Activated B cell treated with CpG ODN at 0.5 μM for 24 hours (primary cell): ENCODE measurements at places on chromosomes 7 and 10. TPM values are rescaled to one million over a fixed set of nuclear protein-coding genes. Genes with fewer than 3 reads are reported as not detected.

The ACSM6 gene
- total RNA-seq = not detected in 2 replicates

The HSPA12A gene
- total RNA-seq = 4.0 and 5.1 TPM in 2 replicates

The LOXL4 gene
- total RNA-seq = not detected in 2 replicates

The OIT3 gene
- total RNA-seq = 0.17 TPM in 1 of 2 replicates, not detected in the other

The CDC14C gene
- not detected in 2 replicates for total RNA-seq

The PLA2G12B gene
- total RNA-seq = not detected in 2 replicates

The DPCD gene
- 2.3 and 2.9 TPM in 2 replicates for total RNA-seq

DNA sequence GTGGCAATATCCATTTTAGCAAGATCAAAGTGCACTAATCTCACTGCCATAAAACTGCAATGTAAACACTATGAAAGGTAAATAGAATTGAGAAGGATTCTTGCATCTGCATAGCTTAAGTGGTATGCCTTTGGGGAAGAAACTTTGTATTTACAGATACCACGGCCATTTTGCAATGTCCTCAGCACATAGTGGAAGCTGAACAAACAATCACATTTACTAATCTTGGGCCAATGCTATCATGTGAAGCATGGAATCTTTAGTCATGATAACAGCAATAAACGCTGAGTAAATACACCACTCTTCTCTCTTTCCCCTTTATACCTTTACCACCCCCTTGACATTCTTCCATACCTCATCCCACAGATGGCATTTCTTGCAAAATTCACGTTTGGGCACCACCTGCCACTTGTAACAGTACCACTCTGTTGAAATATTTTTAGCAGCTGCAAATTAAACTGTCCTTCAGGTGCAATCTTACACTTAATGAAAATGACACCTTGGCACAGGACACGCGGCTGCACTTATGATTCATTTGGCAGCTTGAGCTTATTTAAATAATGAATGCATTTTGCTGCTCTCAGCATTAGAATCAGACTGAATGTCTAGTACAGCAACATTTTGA is 171.8 kb downstream of the SEMA3A start:
- no peaks in the 10 kb centered on the region for H3K4me1 ChIP-seq
- H3K27me3 ChIP-seq = no peaks in the 10 kb centered on the region
- H3K27ac ChIP-seq = no peak overlapping the region
- H3K4me3 ChIP-seq = no peak overlapping the region
- H3K36me3 ChIP-seq = no peaks in the 10 kb centered on the region

DNA sequence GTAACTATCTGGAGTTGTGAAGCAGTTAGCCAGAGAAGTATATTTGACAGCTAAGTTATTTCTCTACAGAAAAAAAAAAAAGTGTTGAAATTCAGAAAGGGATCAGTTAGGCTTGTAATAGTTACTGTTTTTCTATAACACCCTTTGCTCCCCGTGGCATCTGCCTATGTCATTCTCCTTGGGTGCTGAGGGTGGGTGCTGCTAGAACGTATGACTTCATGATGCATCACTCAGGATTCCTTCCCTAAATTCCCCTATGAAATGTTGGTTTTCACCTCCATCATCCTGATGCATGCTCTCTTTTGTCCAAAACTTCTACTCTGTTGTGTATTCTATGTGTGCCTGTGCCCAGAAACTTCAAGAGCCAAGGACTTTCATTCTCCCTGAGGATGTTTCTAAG is 536.4 kb downstream of the GRM8 start:
- no peaks in the 10 kb centered on the region for H3K36me3 ChIP-seq
- no peak overlapping the region for H3K4me3 ChIP-seq
- no peaks in the 10 kb centered on the region for H3K27me3 ChIP-seq
- DNase-seq = no peak
- no peak overlapping the region for H3K27ac ChIP-seq

- no peak for DNase-seq
- no peak overlapping the region for H3K4me3 ChIP-seq
- peaks cover 17% of the 10 kb centered on the region for H3K27me3 ChIP-seq
- H3K36me3 ChIP-seq = no peaks in the 10 kb centered on the region
Measured at GRCh38 chr10:97858001-97858439, 8.4 kb downstream of the GOLGA7B start.

DNA sequence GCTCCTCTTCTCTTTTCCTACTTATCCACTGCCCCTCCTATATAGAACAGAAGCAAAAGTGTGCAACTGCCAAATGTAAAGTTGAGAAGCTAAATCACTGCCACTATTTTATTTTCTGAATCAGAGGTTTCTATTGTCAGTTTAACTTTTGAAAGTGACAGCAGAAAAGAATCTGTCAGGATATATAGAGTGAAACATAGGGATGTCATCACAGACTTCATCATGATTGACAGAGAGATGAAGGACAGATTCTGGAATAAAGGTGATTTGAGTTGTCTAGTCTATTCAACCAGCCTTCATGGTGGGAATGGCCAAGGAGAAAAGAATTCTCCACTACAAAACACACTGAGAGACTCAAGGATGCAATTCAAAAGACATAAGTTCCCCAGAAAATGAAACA is 19.9 kb downstream of the NEUROD6 start:
- no peak for DNase-seq
- H3K4me1 ChIP-seq = no peaks in the 10 kb centered on the region
- H3K27ac ChIP-seq = no peak overlapping the region
- H3K4me3 ChIP-seq = no peak overlapping the region

DNA sequence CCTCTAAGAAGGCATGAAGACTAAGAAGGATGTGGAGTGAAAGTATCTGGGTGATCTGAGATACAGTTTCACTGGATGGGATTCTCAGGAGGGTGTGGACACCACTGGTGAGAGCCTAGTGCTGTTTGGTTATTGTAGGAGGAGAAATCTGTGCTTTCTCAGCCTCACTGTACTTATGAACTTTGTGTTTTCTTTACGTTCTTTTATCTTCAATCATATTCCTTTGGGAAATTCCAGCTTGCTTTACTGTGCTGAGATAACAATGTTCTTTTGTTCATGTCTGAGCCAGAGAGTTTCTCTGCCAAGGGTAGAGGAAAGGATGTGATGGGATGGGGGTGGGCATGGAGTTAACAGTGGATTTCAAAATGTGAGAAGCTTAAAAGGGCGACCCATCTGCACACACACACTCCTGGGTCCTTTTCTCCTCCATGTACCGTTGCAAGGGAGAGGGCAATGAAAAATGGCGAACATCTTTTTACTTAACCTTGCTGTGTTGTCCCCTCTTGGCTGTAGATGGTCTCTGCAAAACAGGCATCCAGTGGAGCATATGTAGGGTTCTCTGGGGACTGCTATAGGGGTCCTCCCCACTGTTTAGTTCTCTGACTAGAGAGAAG is 25.0 kb upstream of the TAX1BP1 start:
- peaks cover 7% of the 10 kb centered on the region for H3K27me3 ChIP-seq
- H3K4me1 ChIP-seq = peaks cover 5% of the 10 kb centered on the region
- H3K4me3 ChIP-seq = no peak overlapping the region
- H3K36me3 ChIP-seq = no peaks in the 10 kb centered on the region

- H3K27me3 ChIP-seq = no peaks in the 10 kb centered on the region
- no peak for DNase-seq
- no peak overlapping the region for H3K27ac ChIP-seq
- peaks cover 3% of the 10 kb centered on the region for H3K4me1 ChIP-seq
Measured at GRCh38 chr7:74501298-74501697, 47.6 kb downstream of the GTF2IRD1 start.

- peak overlapping the region; percentile 24 for H3K4me3 ChIP-seq
- H3K4me1 ChIP-seq = peaks cover 93% of the 10 kb centered on the region
- H3K36me3 ChIP-seq = peaks cover 29% of the 10 kb centered on the region
- no peaks in the 10 kb centered on the region for H3K27me3 ChIP-seq
Measured at GRCh38 chr7:90759710-90760109, 163.6 kb downstream of the CDK14 start.

DNA sequence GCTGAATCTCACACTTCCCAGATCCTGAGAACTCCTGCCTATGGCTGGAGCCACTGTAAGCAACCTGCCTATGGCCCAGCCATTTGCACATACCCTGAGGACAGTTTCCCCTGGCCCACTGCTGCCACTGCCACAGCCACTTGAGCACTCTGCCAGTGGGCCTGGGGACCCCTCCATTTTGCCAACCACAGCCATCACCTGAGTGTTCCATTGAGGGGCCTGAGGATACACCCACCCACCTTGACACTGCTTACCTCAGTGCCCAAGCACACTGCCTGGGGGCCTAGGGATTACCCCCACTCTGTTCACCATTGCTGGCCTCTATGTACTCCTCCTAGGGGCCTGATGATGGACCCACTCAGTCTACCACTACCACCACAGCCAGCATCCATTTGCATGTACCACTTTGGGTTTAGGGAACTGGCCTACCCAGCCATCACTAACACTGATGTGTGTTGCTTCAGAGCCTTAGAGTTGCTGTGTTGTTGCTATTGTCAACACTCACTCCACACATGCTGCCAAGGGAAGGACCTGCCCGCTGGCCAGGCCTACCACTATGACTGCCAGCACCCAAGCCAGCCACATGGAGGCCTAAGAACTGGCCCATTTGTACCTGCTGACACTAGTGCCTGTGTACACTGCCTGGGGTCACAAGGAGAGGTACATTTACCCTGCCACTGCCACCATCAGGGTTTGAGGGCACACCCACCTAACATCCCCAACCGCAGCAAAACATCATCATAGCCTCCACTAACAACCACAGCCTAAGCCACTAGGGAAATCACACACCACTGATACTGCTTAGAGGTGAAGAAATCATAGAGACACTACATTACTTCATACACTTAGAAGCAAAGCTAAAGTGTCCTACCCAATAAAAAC is 45.9 kb upstream of the ANTXRL start:
- no peaks in the 10 kb centered on the region for H3K36me3 ChIP-seq
- H3K4me3 ChIP-seq = no peak overlapping the region
- peaks cover 5% of the 10 kb centered on the region for H3K27me3 ChIP-seq
- DNase-seq = no peak

DNA sequence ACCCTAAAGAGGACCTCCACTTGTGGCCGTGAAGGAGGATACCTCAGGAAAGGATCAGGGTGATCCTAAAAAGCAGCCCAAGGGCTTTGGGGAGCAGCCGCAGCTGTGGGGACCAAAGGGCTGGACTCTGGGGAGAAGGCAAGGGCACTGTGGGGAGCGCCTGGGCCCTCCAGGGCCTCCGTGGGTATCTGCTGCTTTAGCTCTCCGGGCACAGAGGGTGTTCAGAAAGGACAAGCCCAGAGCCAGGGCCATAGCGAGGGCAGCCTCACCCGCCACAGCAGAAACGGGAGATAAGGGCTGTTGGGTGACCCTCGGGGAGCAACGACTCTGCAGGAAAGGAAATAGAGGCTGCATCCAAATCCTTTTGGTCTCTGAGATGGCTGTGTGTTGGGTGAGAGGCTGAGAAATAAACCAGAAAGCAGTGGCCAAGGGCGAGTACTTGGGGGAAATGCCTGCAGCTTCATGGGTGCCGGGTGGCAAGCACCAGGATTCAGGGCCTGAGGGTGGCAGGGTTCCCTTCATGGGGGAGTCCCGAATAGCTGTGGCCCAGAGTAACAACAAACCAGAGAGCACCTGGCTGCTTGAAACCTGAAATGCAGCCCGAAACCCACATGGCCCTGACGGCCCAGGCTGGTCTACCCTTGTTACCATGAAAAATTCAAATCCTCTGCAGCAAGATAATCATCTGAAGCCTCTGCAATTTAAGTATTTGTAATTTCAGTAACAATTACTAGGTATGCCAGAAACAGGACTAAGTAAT is 95.2 kb downstream of the VIPR2 start:
- H3K4me1 ChIP-seq = no peaks in the 10 kb centered on the region
- H3K27me3 ChIP-seq = peaks cover 2% of the 10 kb centered on the region
- H3K36me3 ChIP-seq = no peaks in the 10 kb centered on the region
- no peak overlapping the region for H3K27ac ChIP-seq

GRCh38 chr7:116525298-116525912 is 569 bp downstream of the CAV1 start:
- DNase-seq = no peak
- H3K4me3 ChIP-seq = peak overlapping the region; percentile 90
- H3K4me1 ChIP-seq = peaks cover 19% of the 10 kb centered on the region
- peaks cover 7% of the 10 kb centered on the region for H3K36me3 ChIP-seq
- H3K27ac ChIP-seq = peak overlapping the region; percentile 71
